ENCODE measurements at places on chromosomes 2 and 18.

GRCh38 chr18:70462078-70462439, 173.2 kb downstream of the SOCS6 start:
- DNase-seq = no peak

DNA sequence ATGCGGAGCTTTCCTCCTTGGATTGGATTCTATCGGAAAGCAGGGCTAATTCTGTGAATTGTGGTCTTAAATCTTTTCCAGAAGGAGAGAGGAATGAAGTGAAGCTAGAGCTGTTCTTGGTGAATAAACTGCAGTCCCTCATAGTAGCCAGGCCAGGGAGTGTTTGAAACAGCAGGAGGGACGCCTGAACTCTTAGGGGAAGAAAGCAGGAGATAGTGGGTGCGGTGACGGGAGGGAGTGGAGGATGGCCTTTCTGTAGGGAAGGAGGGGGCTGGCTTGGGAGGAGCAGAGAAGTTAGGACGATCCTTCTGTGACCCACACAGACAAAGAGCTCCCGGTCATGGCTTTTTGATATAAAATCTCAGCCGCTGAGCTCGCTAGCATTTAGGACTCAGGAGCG, 47.5 kb upstream of the KCNF1 start:
- DNase-seq = no peak

DNA sequence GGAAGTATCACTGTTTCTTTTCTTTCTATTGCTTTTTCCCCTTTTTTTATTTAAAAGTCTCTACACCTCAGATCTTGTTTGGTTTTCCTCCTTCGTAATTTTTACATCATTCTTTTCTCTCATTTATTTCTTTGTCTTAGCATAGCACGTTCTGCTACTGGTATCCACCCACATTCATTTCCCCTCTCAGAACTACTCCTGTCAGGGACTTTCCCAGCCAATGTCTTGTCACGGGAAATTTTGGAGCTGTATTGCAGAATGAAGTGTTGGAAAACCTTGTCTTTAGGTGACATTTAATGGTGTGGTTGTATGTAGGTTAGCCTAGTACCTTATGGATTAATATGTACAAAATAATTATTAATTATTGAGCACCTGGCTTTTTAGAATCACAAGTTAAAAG, 34.0 kb downstream of the TTLL4 start:
- DNase-seq = no peak

DNA sequence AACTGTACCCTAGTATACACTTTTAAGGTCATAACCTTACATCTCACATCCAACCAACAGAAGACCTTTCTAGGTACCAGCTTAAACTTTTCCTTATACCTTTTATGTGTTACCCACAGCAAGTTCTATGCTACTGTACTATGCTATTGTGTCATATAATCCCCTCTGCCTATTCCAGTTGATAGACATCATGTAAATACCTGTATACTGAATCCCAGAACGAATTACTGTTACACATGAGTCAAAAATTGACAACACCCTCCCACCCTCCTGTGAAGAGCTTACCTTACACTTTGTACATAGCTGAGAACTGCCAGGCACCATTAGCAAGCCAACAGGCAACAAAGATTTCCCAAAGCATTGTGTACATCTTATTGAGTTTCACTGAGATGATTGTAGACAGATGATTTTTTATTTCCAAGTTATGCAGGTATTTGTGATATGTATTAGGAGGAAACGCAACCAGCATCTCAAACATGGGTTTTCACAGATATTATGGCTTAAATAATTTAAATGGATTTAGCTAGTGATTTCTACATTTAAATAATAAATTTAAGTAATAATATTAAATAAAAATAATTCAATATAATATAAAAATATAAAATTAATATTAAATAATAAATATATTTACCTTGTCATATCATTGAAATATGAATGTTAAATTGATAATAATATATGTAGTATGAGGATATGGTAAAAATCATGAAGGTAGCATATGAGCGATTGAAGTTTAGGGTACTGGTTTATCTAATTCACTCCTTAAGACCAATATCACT, 43.0 kb upstream of the ANKRD44 start:
- no peak for DNase-seq

All from T-helper 1 cell (primary cell).